NCI-H524 treated with DMSO at 0.1 percent for 48 hours (cell line): ENCODE measurements at places on chromosomes 2 and 18.

GRCh38 chr2:36146765-36147164 lies 208.8 kb upstream of the CRIM1 start:
- no peak for DNase-seq

GRCh38 chr2:7269106-7269643 lies 352.0 kb downstream of the RNF144A start:
- DNase-seq, result no peak

- no peak for DNase-seq
Observed at GRCh38 chr2:213237787-213238186, 46.5 kb upstream of the SPAG16 start.

DNA sequence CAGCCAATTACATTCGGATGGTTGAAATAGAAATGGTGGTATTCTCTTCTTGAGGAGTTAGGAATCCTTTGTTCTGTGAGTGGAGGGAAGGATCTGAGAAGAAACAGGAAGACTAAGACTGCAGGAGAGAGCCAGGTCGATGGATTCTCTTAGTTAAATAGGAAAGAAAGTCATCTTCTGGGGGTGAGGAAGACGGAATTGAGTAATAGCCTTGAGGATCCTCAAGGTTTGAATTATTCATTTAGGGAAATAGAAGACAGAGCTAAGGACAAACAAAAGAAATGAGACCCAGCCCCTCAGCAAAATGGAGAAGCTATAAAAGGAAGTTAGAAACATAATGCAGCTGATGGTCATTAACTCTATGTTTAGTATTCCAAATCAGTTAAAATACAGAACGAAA lies 1.8 kb downstream of the LAPTM4A start:
- DNase-seq, result no peak

GRCh38 chr2:218230882-218231281 lies 13.9 kb downstream of the ARPC2 start:
- DNase-seq, result no peak

GRCh38 chr18:62715436-62715758 lies at the start of gene PHLPP1:
Gene PHLPP1 (plus strand): TSS chr18:62715541. CDS start chr18:62715684, 143 bp downstream.
- no peak for DNase-seq

GRCh38 chr2:238706673-238707072 lies 141.2 kb upstream of the TWIST2 start:
- DNase-seq, result no peak

DNA sequence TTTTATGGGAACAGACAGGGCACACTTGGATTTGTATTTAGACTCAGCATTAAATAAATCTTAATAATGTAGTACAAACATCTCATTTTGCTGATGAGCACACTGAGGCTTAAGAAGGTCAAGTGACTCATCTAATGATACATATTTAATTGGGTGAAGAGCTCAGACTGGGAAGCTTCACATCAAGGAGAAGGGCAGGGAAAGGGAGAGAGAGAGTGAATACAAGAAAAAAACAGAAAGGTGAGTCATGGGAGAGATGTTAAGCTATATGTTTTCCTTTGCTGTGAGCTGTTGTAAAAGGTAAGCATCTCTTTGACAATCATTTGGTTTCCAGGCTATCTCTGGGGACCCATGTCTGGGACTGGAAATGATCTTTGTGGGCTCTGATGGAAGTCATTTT lies 277.8 kb downstream of the SETBP1 start:
- DNase-seq, result no peak

DNA sequence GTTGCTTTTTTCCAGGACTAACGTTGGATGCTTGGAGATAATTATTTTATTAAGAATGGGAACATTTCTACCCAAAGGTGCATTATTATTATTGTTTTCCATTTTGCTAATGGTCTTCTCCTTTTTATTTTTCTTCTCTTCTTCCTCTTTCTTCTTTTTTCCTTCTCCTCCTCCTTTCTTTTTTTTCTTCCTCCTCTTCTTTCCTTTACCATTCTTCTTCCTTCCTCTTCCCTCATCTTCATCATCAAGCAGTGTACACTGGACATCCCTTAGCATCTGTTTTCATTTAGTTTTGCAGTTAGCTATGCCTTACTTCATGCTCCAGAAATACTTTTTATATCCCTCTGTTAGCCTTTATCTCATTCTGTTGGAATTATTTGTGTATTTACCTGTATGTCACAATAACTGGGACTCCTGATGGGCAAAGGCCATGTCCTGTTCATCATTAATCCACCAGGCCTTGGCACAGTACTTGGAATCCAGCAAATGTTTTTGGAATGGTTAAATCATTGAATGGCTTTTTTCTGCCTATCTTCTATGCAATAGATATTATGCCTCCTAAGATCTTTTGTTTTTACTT lies 162.7 kb downstream of the CAMKMT start:
- DNase-seq, result no peak

GRCh38 chr18:55100817-55101457 lies 141.7 kb upstream of the CCDC68 start:
- DNase-seq, result no peak

GRCh38 chr2:181484851-181485637 lies 27.9 kb downstream of the ITGA4 start:
- no peak for DNase-seq

- DNase-seq, result no peak
Observed at GRCh38 chr18:59079264-59079663, 60.4 kb upstream of the SEC11C start.

DNA sequence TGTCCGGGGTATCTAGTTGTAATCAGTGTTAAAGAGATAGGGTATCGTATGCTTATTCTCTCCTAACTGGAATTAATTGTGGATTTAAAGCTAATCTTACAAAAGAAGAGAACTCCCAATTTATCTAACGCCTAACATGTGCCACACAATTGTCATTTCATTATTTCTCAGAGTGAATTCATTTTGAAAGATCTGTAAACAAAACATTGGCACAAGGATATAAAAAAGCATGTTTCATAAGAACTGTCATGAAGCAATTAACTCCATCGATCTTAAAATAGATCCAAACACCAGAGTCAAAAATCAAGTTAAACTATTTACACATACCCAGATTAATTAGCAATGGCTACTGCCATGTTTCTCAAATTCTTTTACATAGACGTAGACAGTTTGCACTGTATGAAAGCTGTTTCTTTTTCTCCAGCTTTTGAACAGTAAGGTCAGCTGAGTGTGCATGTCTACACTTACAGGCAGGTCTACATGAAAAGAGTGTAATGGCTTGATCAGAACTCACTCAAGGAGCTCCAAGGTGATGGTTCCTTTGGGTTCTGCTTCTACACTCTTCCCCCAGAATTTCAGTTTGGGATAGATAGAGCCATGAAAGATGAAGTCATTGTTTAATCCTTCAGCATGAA lies 38.8 kb downstream of the CABYR start:
- no peak for DNase-seq
